ENCODE measurements at places on chromosomes 7 and 10.

GRCh38 chr7:46756996-46757395, 824.9 kb downstream of the TNS3 start:
- DNase-seq = no peak

GRCh38 chr10:44725404-44725803, 185.7 kb upstream of the TMEM72 start:
- no peak for DNase-seq

- DNase-seq = no peak
Observed at GRCh38 chr7:92375013-92375412, 72.3 kb upstream of the GATAD1 start.

- DNase-seq = no peak
Observed at GRCh38 chr7:157797361-157797760, 460.6 kb downstream of the DNAJB6 start.

DNA sequence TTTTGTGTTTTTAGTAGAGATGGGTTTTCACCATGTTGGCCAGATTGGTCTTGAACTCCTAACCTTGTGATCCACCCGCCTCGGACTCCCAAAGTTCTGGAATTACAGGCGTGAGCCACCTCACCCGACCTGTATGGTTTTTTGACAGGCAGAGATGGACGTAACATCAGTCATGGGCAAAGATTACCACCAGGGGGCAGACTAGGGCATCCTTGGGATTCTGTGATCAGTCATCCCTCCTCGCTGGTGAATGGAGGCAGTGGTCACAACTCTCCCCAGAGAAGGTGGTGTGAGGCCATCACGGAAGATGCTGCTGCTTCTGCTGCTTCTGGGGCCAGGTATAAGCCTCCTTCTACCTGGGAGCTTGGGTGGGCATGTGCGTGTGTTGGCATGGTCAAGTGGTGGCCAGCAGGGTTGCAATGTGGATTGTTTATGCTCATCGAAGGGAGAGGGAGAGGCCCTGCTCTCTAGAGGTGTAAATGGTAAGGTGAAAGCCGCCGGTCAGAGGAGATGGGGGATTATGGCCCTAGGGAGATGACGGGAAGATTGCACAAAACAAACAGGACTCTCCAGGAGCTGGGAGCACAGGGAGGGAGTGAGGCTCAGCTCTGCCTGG, 122.7 kb upstream of the PRSS1 start:
- no peak for DNase-seq

GRCh38 chr7:40283391-40283790, 148.6 kb downstream of the SUGCT start:
- no peak for DNase-seq

- no peak for DNase-seq
Observed at GRCh38 chr10:102435529-102436233, 3.3 kb upstream of the CUEDC2 start.

GRCh38 chr10:45374350-45375052, 485 bp downstream of the ALOX5 start:
- DNase-seq = no peak

- no peak for DNase-seq
Observed at GRCh38 chr10:119412244-119413092, 130.1 kb downstream of the RGS10 start.

GRCh38 chr7:104093127-104093526, 103.7 kb upstream of the RELN start:
- no peak for DNase-seq

DNA sequence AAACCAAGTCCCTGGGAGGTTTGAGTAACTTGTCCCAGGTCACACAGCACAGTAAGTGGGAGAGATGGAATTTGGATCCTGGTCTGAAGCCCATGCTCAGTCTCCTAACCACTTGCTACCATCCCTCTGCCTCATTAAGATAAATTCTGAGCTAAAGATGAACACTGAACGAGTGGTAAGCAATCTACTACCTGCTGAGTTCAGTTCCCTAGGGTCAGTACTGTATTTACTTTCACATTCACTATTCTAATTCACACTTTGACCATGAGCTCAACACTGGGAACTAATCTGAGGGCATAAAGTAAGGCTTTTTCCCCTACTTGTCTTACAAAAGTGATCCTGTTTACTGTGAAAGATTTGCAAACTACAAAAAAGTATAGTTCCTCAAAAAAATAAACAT, 2.4 kb downstream of the UROS start:
- no peak for DNase-seq

- peak; percentile 40 for DNase-seq
Observed at GRCh38 chr10:55410415-55410885, 609.4 kb upstream of the PCDH15 start.

DNA sequence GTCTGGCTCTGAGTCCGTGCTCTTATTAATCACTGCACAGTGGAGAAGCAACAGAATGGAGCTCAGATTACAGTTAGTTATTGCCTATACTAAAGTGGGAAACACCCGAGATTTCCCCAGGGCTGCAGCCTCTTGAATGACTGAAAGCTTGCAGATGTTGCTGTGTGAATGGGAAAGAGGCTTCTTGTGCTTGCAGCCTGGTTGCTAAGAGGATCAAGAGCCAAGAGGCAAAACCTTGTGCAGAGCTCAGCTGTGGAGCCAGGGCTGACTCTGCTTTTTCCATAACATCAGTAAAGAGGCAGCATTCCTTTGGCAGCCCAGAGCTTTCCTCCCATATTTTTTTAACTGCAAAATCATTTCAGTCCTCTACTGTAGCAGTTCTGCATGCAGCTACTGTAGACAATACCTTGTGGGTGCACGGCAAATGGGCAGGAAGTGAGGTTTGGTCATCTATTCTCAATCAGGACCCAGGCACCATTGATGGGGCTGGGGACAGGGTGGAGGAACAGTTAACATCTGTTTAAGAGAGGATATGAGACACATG, 86.5 kb downstream of the RALA start:
- DNase-seq = peak; percentile 12

- DNase-seq = no peak
Observed at GRCh38 chr7:47418601-47419309, 163.2 kb downstream of the TNS3 start.

GRCh38 chr7:100127866-100128636, 1.3 kb downstream of the MBLAC1 start:
- no peak for DNase-seq

GRCh38 chr10:110492069-110492822, 5.5 kb upstream of the DUSP5 start:
- no peak for DNase-seq

DNA sequence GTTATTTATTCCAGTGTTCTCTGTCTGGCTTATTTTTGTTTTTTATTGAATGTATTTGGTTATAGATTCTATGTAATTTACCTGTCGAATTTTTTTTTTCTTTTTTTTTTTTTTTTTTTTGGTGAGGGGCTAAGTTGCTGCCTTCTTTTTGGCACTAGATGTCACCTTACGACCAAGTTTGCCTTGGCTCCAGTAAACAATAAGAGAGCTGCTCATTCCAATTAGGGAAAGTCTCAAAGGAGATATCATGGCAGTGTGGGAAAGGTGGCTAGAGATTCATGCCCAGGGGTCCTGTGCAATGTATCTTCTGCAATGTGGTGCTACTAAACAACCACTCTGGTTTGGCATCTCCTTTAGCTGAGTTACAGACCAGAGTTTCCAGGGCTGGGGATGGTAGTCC, 84.0 kb downstream of the PTPN20 start:
- DNase-seq = no peak

GRCh38 chr7:115260381-115260780, 338.5 kb downstream of the MDFIC start:
- DNase-seq = no peak

DNA sequence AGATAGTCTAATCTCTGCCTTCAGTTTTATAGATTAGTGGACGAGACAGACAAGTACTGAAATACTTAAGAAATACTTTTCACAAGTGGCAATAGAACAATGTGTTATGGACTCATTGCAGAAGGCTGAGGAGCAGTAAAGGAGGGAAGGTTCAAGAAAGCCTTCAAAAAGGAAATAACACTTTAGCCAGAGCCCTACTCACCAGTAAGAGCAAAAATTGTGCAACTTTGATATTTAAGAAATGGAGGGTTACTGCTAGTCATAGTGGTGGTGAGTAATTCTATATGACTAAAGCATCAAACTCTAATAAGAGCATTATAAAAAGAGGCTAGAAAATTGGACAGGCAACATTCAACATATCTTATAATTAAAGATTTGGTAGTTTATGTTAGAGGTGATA, 28.8 kb downstream of the PTPN12 start:
- no peak for DNase-seq

DNA sequence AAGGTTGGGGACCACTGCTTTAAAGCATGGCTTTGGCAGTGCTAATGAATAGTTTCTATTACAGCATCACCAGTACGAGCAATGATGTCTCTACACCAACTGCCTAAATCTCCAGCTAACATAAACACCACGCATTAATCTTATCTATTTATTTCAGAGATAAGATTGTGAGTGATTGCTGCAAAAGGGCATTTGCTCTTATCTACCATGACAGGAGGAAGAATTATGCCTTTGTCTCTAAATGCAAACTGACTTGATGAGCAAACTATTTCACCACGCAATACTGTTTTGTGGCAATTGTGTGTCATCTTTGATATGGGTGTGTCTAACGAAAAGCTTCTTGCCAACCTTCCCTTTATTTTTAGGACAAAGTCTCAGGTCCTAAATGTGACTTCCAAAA, 684.9 kb downstream of the SORCS1 start:
- DNase-seq = no peak

GRCh38 chr10:45647118-45647517, 25.5 kb downstream of the ZFAND4 start:
- DNase-seq = no peak

GRCh38 chr7:112908086-112908485, 117.9 kb upstream of the TMEM168 start:
- DNase-seq = no peak

- no peak for DNase-seq
Observed at GRCh38 chr7:159068488-159068811, 76.2 kb downstream of the VIPR2 start.

GRCh38 chr10:97138846-97139245, 46.9 kb downstream of the SLIT1 start:
- no peak for DNase-seq

GRCh38 chr10:135601-136464, 578 bp downstream of the ZMYND11 start:
- no peak for DNase-seq

DNA sequence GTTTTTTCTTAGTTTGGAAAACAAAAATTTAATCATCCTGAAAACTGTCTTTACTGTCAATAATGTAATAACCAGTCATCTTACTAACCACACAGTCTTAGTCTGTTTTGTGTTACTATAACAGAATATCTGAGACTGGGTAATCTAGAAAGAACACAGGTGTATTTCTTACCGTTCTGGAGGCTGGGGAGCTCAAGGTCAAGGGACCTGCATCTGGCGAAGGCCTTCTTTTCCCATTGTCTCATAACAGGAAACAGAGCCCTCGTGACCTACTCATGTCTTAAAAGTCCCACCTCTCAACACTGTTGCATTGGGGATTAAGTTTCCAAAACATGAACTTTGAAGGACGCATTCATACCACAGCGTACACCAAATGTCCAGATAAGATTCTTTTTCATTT, 932.3 kb downstream of the CNTNAP2 start:
- DNase-seq = no peak

- no peak for DNase-seq
Observed at GRCh38 chr7:74027683-74028320, at the start of gene ELN. Gene ELN, plus strand, starts transcription at chr7:74028173. Its CDS starts 15 bp downstream, at chr7:74028188.

GRCh38 chr10:93280121-93280698, 201.9 kb downstream of the MYOF start:
- no peak for DNase-seq

DNA sequence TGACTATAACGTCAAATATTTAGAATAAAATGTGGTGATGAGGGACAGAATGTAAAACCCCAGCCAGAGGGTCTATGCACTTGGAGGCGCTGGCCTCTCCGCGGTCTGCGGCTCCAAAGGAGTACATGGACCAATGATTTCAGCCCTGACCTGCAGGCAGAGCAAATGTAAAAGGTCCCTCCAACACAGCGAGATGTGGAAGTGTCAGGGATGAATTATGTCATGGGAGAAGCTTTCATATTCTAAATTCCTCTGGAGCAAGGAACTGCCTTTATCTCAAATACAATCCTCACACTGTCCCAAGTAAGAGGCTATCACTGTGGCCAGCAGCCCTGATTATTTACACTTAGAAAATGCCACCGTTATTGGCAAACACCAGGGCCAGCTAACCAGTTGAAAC, 139.4 kb downstream of the GFRA1 start:
- DNase-seq = no peak

DNA sequence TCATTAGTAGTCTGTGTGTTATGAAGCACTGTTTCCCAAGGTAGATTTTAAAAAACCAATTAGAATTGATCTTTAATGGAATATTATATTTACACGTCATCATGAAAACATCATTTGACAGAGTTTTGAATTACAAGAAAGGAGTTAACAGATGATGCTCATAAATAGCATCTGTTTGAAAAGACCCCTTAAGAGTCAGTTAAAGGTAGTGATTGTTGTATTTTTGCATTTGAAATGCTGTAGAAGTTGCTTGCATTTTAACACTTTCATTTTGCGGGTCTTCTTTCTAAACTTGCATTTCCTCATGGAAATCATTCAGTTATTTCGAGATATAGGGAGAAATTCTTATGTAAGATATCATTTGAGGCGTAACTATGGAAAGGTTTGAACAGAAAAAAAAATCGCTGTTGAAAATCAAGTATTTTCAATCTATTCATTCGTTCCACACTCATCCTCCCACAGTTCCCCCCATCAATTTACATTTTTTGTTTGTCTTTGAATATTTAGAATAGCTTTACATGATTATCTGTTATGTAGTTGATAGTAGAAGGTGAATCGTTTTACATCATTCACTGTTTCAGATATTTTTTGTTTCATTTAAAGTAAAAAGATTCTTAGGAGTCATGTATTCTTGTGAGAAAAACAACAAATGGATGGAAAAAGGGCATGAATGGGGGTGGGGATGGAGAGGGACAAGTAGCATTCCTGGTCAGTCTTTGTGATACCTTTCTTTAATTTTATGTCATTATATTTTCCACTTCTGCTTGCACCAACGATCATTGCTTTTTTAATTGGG, 3.0 kb upstream of the SKIDA1 start:
- no peak for DNase-seq

DNA sequence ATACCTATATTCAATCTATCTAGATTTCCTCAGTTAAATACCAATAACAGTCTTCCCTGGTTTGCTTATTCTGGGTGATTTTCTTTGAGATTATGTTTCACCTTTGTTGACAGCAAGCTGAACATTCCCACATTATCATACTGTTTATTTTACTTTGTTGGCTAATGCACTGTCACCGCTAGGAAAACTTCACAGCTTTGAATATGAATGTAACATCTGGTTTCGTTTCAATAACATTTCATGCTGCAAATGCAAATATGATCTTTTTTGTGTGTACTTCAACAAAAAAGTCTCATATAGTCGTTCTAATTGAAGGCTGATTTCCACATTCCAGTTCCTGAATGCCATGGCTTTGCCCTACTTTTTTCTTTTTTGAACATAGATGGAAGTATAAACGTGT, 946.3 kb upstream of the GHITM start:
- DNase-seq = no peak

- DNase-seq = no peak
Observed at GRCh38 chr10:72587568-72587967, 38.3 kb downstream of the MICU1 start.

DNA sequence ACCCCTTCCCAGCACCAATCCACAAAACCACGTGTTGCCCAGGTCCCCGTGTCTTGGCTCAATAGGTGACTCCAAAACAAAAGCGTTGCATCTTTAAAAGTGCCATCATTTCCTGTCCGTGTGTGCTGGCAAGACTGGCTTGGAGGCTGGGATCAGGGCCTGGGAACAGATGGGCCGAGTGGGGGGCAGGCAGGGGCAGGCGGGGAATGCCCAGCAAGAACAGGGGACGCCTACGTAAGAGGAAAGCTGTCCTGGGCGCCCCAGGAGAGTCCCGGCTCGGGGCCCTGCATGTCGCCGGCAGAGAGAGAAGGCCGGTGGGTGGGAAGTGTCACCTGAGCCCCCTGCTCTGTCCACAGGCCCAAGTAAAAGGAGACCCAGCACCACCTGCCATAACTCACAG, 86.5 kb downstream of the PAXIP1 start:
- DNase-seq = no peak
